ENCODE measurements at places on chromosomes 2 and 18. TPM values are rescaled to one million over a fixed set of nuclear protein-coding genes. Genes with fewer than 3 reads are reported as not detected.

Gene MTHFD2
- polyA plus RNA-seq, result 31.7 TPM

Gene CHRNA1
- polyA plus RNA-seq, result 3.7 TPM

Gene COLEC11
- 3.4 TPM for polyA plus RNA-seq

Gene IWS1
- 86.2 TPM for polyA plus RNA-seq

Gene GLI2
- 10.8 TPM for polyA plus RNA-seq

Gene SERPINB7
- 1.0 TPM for polyA plus RNA-seq

Gene NT5C1B
- 1.5 TPM for polyA plus RNA-seq

Gene IL18RAP
- polyA plus RNA-seq, result 0.27 TPM

Gene ANKRD30BL
- 0.85 TPM for polyA plus RNA-seq

Gene ACVR1C
- polyA plus RNA-seq, result 0.23 TPM

Gene DUSP2
- polyA plus RNA-seq, result 2.4 TPM

DNA sequence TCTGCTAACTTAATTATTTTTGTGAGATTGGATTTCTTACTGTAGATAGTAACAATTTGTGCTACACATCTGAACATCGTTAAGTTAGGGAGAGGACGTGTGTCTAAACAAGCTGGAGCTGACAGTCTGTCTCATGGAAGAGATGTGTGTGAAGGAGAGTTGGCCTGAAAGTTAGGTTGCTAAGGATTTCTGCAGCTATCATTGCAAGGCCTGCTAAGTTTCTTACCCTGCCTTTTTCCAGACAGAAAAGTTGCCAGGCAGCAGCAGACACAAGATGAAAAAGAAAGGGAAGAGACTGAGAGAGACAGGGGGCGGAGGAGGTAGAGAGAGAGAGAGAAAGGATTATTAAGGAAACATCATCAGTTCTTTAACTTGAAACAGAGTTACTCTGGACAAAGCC, 4.1 kb upstream of the LRP1B start:
- DNase-seq, result no peak

GRCh38 chr18:56988022-56988421, 158.9 kb upstream of the BOD1L2 start:
- DNase-seq, result no peak

DNA sequence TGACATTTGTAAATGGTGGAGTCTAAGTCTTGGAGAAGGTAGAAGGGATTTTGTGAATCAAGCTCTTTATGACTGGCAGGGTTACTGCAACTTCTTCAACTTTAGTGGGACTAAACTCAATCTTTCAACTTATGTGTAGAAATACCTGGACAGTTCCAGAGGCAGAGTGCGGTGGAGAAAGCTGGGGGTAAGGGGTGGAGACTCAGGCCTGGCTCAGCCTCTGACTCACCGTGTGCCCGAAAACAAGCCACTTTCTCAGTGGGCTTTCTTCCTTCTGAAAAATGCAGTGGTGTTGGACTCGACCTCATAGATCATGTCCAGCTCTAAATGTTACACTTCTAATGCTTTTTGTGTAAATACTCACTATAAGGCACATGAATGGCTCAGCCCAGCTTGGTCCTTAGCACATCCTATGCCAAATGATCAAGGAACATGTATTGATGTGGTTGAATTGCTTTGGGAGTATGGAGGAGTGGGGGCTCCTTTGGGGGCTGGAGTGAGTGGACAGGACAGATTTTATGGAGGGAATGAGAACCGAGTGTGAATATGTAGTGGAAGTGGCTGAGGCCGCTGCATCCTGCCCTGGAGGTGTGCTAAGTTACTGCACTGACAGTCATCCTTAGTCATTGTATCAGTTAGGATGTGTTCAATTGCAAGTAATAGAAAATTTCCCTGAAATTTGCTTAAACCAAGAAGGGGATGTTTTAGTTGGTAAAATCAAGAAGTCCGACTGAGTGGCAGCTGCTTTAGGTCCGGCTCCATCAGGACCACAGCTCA, 32.2 kb upstream of the IGFBP5 start:
- no peak for DNase-seq

DNA sequence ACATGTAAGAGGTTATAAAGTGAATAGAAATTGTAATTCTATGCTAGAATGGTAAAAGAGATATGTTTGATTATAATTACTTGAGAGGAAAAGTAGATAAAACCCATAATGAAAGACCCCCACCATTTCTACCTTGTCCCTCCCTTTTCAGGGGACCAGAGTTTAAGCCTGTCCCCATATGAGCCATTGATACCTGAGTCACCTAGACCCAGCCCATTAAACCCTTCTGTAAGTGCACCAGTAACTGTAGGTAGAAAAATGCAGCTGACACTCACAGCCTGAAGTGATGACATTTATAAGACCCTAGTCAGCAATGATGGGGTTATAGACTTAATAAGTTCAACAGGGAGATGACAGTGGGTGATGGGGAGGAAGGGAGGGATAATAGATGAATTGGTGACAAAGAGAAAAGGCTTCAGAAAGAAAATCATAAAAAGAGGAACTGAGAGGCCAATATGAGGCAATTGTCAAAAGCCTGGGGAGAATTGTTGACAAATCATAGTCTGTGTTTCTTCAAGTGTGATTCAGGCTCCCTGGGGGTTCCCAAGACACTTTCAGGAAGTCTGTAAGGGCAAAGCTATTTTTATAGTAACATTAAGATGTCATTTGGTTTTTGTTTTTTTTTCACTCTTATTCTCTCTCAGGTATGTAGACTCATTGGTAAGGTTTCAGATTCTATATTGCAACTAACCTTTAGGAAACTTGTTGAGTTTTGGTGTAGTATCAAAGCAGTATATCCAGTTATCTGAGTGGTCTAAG, 544.2 kb downstream of the SATB2 start:
- no peak for DNase-seq

DNA sequence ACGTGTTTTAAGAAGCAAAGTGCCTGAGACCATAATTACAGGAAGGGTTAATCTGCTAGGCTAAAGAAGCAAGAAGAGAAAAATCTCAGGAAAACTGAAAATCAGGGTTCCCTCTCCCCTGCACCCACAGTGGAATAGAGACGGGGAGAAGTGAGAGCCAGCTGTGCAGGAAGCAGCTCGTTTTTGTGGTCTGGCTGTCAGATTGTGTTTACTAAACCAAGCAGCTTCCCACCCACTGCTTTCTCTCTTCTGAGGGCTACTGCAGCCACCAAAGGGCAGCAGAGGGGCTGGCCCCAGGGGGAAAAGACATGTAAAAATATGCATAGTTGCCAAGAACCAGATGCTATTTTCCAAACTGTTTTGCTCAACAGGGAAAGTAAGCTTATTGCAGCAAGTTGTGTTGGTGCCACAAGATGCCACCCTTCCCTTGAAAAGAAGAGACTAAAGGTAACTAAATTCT, 72.6 kb upstream of the THUMPD2 start:
- DNase-seq, result peak; percentile 24

DNA sequence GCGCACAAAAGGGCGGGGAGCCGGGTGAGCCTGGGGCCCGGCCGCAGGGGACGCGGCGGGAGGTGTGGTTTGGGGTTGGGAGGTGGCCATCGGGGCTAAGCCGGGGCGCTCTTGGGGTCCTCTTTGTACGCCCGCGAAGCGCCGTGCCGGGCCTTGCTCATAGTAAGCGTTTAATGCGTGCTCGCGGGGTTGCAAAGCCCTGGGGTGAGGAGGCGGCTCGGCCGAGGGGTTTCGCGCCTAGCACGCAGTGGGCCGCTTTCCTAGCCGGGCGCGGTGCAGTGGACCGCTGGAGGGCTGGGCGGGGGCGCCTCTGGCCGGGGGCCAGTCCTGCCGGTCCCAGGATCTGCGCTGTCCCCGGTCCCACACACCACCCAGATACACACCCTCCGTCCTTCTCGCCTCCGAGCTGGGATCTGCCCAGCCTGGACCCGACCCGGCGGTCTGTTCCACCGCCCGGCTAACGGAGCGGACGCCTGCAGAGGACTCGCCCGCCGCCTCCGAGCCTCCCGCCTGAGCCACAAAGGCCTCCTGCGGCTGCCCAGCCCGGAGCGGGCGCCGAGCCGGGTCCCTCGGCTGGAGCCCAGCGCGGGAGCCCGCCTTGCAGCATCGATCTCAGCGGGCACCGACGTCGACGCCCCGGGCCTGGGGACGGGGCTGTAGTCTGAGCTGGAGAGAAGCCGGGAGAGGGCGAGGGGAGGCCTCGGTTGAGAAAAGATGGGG, 564 bp downstream of the DPYSL5 start:
- no peak for DNase-seq

DNA sequence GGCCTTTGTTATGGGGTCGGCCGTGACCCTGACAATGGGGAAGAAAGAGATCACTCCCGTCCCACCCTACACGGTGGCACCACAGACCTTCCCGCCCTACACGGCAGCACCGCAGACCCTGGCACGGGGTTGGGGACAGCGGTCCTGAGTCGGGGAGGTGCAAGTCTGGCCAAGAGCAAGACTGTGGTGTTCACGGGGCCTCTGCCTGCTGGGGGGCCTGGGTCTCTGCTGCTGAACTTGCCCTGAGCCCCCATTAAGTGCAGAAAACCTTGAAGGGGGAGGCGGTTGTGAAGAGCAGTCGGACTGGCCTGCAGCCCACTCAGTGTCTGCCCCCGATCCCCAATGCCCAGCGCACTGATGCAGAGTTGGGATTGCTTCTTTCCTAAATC, 75.9 kb downstream of the SLC66A2 start:
- no peak for DNase-seq

DNA sequence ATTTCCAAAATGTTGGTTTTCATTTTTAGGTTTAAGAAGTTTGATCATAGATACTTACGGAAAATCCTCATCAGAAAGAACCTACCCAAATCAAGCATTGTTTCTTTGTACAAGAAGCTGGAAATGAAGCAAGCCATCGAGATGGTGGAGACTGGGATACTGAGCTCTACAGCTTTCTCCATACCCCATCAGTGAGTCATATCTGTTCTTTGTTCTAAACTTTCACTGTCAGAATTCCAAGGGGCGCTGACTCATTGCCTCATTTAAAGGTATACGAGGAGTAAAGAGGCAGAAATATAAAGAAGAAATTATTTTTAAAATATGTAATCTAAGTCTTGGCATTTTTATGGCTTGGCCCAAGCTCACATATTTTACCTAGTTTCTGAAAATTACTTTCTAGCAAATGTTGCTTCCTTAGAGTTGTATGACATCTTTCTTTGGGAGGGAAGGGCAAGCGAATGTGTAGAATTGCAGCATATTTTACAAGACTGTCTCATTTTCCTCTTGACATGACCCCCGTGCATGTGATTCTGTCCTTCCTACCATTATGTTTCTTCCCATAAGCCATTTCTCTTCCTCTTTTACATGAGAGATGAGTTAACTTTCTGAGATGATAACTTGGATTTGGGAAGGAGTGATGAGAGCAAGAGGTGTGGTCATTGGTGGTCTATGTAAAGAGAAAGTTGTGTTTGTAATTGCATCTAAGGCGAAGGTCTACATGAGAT, 41.2 kb downstream of the SLC9A4 start:
- DNase-seq, result no peak

GRCh38 chr2:197677483-197677882, 2.1 kb upstream of the RFTN2 start:
- no peak for DNase-seq

DNA sequence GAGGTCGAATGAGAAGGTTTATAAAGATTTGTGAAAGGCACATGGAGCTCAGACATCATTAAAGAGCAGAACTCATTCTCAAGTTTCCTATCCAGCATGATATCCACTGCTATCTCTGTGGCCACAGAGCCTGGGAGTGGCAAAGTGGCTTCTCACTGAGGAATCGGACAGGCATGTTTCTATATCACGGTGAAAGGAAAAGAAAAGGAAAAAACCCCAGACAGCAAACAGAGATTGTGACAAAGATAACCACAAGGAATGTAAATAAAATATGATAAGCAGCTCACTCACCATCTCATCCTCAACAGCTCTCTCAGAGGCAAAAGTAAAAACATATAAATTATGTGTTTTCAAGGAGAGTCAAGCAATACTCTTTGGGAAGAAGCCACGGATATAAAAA, 2.5 kb downstream of the PID1 start:
- no peak for DNase-seq

DNA sequence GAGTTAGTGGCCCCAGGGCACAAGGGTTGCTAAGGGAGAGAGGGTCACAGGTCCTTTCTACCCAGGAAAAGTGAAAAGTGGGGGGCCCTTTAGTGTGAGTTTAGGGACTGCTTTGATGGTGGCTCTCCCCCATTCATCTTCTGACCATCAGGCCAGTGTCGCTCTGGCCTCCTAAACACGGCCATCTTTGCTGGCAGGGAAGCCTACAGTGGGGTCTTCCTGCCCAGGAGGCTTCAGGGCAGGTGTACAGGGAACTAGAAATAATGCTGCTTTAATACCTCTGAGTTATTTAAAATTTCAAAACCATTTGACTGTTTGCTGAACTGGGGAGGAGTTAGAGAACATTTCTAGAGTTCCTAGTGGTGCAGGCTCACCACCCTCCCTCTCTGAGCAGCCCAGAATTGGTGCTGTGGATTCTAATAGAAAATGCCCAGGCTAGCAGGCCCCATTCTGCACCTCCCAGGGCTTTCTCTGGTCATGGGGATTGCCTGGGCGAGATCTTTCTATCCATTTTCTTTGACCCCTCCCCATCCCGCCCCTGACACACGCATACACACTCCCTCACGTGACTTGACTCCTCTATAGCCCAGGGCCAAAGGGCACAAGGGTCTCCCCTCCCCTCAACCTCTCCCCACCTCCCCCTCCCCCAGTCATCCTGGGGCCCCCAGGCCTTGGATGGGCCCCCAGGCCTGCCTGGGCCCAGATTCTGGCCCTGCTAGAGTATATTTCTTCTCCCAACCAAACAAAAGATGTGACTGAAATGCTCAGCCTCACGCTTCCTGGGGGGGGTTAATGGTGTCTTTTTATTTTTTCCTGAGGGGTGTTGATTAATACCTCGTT, 3.1 kb downstream of the PKDCC start:
- DNase-seq, result no peak

DNA sequence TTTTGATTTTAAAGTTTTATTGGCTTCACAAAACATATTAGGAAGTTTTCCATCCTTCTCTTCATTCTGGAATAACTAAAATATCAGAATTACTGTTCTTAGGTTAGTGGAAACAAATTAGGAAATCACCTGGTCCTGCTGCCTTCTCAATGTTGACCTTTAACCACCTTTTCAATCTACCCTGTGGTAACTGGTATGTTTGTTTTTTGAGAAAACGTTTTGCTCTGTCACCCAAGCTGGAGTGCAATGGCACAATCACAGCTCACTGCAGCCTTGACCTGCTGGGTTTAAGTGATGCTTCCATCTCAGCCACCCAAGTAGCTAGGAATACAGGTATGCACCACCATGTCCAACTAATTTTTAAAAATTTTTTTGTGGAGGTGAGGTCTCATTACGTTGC, 28.4 kb downstream of the ACYP2 start:
- no peak for DNase-seq

DNA sequence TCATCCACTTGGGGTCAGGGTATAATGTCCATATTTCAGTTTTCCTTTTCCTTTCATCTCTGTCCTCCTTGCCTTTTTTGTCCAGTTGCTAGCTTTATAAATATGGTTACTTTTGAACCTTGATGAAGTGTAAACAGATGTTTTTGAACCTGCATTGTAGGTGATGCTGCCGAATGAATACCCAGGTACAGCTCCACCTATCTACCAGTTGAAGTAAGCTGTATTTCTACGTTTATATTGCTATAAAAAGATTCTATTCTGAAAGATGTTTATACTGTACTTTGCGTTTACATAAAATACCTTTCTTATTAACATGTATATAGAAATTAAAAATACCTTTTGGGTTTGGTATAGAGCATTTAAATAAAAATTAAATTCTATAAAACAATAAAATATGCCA, 2.2 kb downstream of the IMPACT start:
- no peak for DNase-seq
